ENCODE measurements at places on chromosomes 3 and 15. TPM values are rescaled to one million over a fixed set of nuclear protein-coding genes. Genes with fewer than 3 reads are reported as not detected.
A peak's percentile ranks its signal among the peaks of the same experiment; 100 is the strongest.

DNA sequence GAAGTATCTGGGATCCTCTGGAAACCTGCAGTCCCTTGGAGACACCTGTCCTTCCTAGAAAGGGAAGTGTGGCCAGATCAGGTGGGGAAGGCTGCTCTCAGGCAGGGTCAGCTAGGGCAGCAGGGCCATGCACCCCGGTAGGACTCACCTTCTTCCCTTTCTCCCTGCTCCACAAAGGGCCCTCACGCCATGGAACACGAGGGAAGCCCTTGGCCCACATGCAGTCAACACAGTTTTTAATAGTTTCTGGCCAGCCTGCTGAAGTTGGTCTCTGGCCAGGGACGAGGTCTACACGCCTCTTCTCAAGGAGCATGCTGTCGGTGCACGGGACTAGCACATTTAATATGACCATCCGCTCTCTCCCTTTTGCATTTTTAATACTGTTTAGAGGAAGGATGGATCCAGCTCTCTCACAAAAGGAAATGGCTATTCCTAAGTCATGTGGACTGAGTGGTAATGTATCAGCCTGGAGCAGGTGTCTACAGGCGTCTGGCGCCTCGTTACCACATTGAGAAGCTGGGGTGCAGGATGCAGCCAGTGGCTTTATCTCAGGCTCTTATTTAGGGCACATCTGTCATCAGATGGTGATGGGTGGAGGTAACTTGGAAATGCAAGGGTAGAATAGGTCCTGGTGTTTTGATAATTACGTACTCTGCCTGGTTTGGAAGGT is 153.9 kb downstream of the KLF13 start:
- H3K4me3 ChIP-seq = peak overlapping the region; percentile 41
- DNase-seq = no peak
- no peak overlapping the region for H3K27ac ChIP-seq
- H3K4me1 ChIP-seq = peaks cover 51% of the 10 kb centered on the region
- H3K36me3 ChIP-seq = peaks cover 49% of the 10 kb centered on the region

- H3K4me3 ChIP-seq = no peak overlapping the region
- peaks cover 17% of the 10 kb centered on the region for H3K36me3 ChIP-seq
- no peak overlapping the region for H3K27ac ChIP-seq
- no peak for DNase-seq
- peaks cover 27% of the 10 kb centered on the region for H3K4me1 ChIP-seq
Measured at GRCh38 chr3:189338366-189338765, 166.6 kb downstream of the TPRG1 start.

GRCh38 chr15:82294061-82294690 is 31.6 kb downstream of the SAXO2 start:
- no peak overlapping the region for H3K4me3 ChIP-seq
- no peak overlapping the region for H3K27ac ChIP-seq
- DNase-seq = no peak
- no peaks in the 10 kb centered on the region for H3K36me3 ChIP-seq
- peaks cover 17% of the 10 kb centered on the region for H3K27me3 ChIP-seq

DNA sequence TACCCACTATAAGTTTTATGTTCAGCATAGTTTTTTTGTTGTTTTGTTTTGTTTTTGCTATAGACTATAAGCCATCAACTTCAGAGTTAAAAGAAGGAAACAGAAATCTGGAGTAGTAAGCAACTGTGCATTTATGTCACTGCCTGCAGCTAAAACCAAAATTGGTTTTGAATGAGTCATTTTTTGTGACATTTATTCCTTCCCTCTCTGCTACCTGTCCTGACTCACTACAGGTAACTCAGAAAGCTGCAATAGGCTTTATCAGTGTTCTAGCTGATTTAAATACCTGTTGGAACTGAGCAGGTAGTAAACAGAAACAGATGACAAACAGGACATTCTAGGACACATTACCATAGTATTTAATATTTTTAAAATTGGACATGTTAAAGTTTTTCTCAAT is 393.3 kb upstream of the WNT5A start:
- H3K4me3 ChIP-seq = no peak overlapping the region
- no peaks in the 10 kb centered on the region for H3K4me1 ChIP-seq
- no peaks in the 10 kb centered on the region for H3K36me3 ChIP-seq
- peaks cover 2% of the 10 kb centered on the region for H3K27me3 ChIP-seq

The VWA5B2 gene
- total RNA-seq = not detected

The FGF12 gene
- total RNA-seq = not detected

The LTF gene
- not detected for total RNA-seq

All from activated T-helper 1 cell treated with anti-CD3 and anti-CD28 coated beads, Interleukin-12 subunit alpha, Interleukin-12 subunit beta, Interleukin-2, Interleukin-4 antibody, amounts not matched to agents 30 ng/mL and 10 ng/mL and 1 ng/mL, durations not matched to agents 14 hours and 24 hours and 36 hours (primary cell).